ENCODE measurements at places on chromosomes 1 and 21. TPM values are rescaled to one million over a fixed set of nuclear protein-coding genes. Genes with fewer than 3 reads are reported as not detected.

Gene GORAB
- total RNA-seq, result 4.7 TPM

Gene SLC9C2
- total RNA-seq, result 0.12 TPM

GRCh38 chr1:121586369-121587229 is 401.8 kb downstream of the SRGAP2C start:
- ATAC-seq, result no peak

DNA sequence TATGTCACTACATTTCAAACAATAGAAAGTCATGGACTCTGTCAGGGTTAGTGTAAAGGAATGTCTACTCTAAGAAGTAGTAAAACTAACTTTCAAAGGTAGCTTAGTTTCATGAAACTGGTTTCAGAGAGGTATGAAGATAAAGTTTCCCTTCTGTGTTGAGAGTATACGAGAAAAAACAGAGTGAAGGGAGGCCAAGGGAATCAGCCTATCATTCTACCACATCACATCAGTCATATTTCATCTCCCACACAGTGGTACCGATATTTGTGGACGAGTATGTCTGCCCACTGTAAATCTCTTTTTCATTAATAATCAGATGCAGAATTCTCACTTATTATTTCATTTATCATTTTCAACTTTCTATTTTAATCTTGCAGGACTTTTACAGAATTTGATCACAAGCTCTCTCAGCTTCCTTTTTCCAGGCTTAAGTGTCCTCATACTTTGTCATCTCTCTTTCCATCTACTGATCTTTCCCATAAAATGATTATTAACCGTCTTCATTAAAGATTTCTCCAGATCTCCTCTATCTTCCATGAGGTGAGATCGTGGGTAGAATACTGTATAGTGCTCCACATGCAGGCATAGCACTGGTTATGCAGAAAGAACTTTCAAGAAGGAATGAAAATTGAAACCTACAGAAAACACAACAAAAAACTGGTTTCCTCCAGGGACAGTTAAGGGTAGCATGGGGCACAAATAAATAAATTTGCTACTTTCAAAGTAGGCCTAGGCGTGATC is 11.5 kb upstream of the IFI16 start:
- no peak for ATAC-seq

DNA sequence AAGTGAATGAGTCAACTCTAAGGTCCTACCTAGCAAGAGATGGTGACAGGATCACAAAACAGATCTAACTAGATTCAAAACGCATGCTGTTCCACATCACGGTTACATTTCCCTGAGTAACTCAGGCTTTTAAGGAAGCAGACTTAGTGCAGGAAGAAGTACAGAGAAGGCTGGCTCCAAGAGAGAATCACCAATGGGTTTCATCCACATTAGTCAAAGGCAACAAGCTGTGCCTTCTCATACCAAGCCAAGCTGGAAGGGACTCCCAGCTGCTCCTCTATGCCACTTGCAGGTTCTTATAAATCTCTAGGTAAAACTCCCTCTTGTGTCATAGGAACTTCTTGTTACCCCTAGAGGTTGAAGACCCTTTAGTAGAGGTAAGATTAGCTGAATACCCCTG is 109.0 kb downstream of the KCNH1 start:
- no peak for ATAC-seq
